ENCODE measurements at places on chromosomes 6 and 20.

GRCh38 chr20:36454698-36455427 lies 86.5 kb upstream of the MYL9 start:
- no peak for DNase-seq

GRCh38 chr6:127533736-127534135 lies 14.6 kb upstream of the MTCL3 start:
- DNase-seq, result no peak

GRCh38 chr20:14431568-14431967 lies 94.2 kb upstream of the FLRT3 start:
- no peak for DNase-seq

GRCh38 chr20:49281913-49282467 lies 4.1 kb upstream of the ZNFX1 start:
- no peak for DNase-seq

DNA sequence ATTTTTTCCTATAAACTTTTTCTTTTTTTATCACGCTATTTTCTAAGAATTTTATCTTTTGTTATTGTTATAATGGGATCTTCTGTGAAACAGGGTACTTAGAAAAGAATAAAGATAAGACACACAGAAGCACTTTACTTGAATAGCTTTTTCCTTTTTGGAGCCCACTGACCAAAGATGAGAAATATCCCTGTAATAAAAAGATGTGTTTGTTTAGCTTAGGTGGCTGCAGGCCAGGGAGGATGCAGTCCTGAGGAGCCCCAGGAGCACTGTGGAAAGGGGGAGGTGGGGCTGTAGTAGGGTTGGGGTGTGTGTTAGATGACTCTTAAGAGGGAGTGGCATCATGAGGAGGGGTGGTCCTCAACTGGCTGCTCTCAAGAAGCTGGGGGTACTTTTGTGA lies 128.6 kb downstream of the ARID1B start:
- DNase-seq, result no peak

DNA sequence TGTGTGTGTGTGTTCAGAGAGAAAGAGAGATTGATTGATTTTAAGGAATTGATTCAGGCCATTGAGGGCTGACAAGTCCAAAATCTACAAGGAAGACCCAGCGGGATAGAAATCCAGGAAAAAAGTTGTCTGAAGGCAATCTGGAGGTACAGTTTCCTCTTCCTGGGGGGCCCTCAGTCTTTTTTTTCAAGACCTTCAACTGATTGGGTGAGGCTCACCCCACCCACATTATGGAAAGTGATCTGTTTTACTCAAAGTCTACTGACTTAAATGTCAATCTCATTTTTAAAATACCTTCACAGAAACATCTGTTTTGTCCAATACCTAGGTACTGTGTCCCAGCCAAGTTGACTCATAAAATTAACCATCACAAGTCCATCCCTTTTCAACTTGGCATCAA lies 243.0 kb upstream of the PLN start:
- no peak for DNase-seq

DNA sequence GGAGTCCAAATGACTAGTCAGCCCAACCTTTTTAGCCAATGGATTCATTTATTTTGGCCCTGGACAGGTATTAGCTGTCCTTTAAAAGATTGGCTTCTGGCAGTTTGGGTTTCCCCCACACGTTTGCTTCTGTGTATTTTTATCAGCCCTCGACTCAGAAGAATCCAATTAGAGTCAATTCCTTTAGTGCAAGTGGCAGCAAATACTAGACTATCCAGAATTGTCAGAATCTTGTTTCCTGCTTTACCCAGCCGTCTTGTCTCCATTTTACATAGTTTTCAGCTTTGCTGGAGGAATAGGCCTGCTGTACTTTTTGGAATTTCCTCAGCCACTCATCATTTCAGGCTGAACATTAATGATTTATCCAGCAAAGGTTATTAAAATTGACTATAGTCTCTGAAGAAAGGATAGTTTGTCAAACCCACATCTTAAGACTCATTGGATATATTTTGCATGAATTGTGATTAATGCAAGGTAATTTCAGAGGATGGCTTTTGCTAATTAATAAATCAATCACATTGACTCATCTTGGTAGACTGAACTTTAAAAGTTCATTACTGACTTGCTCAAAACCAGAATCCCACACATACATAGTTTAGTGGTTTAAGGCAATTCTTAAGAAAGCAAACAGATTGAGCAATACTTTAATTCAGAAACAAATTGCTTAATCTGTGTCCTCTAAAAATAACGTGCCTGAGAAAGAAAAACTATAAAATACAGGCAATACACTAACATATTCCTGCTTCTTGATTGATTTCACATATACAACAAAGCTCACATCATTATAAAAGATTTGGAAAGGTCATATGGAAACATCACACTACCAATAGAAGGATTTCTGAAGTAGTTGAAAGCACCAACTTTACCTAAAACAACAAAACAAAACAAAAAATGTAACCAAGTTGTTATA lies 62.9 kb upstream of the ZNF217 start:
- DNase-seq, result no peak

DNA sequence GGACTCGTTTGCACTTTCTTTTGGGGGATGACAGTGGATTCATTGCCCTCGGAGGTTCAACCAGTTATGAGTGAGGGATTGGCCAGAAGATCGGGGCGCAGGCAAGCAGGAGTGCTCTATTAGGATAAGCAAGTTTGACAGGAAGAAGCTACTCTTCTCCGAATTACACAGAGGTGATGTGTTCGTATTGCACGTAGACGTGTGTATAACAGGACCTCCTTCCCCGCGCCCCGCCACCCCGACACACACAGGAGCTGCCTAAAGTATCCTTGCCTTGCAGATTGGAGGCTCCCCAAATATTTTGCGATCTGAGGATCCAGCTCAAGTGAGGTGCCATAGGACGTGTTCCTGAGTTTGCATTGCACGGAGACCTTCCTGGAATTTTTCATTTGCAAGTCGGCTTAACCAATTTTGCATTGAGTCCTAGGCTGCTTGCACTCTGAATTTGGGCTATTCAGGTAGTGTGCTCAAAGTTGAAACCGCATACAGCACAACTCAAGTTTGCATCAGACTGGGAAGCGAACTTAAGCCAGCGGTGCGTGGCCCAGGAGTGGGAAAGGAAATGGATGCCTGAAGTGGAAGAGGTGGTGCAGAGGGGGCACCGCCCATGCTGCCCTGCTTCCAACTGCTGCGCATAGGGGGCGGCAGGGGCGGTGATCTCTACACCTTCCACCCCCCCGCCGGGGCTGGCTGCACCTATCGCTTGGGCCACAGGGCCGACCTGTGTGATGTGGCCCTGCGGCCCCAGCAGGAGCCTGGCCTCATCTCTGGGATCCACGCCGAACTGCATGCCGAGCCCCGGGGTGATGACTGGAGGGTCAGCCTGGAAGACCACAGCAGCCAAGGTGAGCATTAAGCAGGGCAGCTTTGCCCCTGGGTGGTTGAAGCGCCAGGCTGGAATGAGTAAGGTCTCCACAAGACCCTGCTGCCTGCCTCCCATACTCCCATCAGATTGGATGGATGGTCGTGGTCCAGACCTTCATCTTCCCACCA lies 770 bp downstream of the TCF19 start:
- DNase-seq, result no peak

- no peak for DNase-seq
Observed at GRCh38 chr6:45697605-45698004, 318.1 kb downstream of the CLIC5 start.

GRCh38 chr6:19876672-19877071 lies 39.5 kb downstream of the ID4 start:
- no peak for DNase-seq

- no peak for DNase-seq
Observed at GRCh38 chr6:56683882-56684281, 41.2 kb upstream of the DST start.
